ENCODE measurements at places on chromosomes 5 and 9.

GRCh38 chr5:60992871-60993270, 47.9 kb downstream of the NDUFAF2 start:
- no peak for DNase-seq

GRCh38 chr9:5976674-5977397, 38.6 kb downstream of the RANBP6 start:
- DNase-seq = no peak

- DNase-seq = no peak
These were observed 194.2 kb downstream of the TENT4A start for GRCh38 chr5:6907320-6907918.

GRCh38 chr5:71864730-71865601, 145.9 kb downstream of the CARTPT start:
- no peak for DNase-seq

All from suppressor macrophage (primary cell).